Amniotic stem cell (primary cell): ENCODE measurements at places on chromosomes 13 and 19.
A peak's percentile ranks its signal among the peaks of the same experiment; 100 is the strongest.

DNA sequence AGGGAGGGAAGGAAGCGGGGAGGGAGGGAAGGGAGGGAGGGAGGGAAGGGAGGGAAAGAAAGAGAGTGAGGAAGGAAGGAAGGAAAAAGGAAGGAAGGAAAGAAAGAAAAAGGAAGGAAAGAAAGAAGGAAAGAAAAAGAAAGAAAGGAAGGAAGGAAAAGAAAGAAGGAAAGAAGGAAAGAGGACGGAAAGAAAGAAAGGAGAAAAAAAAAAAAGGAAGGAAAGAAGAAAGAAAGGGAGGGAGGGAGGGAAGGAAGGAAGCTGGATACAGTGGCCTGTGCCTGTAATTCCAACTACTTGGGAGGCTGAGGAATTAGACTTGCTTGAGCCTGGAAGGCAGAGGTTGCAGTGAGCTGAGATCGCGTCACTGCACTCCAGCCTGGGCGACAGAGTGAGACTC lies 35.3 kb downstream of the OLFM2 start:
- DNase-seq: no peak

DNA sequence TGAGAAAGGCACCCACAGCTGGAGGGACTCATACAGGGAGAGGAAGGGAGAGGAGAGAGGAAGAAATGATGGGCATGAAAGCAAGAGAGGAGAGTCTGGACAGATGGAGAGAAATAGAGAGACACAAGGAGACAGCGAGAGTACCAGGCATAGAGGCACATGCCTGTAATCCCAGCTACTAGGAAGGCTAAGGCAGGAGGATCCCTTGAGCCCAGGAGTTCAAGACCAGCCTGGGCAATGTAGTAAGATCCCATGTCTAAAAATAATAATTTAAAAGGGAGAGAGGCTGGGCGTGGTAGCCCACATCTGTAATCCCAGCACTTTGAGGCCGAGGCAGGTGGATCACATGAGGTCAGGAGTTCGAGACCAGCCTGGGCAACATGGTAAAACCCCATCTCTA lies 9.3 kb downstream of the UNC13A start:
- DNase-seq: no peak

- DNase-seq: no peak
These were observed 15.3 kb upstream of the ERICH6B start for GRCh38 chr13:45630791-45631190.

DNA sequence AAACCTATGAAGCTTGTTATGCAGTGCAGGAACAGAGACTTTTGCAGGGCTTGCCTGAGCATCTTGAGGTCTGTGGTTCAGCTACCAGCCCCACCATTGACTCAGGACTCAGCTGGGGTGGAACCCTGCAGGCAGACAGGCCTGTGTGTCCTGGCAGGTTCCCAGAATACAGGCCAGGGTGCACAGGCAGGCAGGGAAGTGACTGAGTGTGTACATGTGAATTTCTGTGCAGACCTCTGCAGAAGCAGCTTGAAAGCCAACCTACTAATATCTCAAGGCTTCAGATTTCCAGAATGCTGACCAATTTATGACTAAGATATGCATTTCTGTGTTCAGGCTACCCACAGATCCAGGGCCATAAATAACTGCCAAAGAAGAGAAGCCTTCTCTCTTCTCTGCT lies 254.4 kb downstream of the DLEU7 start:
- DNase-seq: peak; percentile 38

GRCh38 chr13:113989585-113990300 lies 15.9 kb upstream of the C13orf46 start:
- DNase-seq: no peak

DNA sequence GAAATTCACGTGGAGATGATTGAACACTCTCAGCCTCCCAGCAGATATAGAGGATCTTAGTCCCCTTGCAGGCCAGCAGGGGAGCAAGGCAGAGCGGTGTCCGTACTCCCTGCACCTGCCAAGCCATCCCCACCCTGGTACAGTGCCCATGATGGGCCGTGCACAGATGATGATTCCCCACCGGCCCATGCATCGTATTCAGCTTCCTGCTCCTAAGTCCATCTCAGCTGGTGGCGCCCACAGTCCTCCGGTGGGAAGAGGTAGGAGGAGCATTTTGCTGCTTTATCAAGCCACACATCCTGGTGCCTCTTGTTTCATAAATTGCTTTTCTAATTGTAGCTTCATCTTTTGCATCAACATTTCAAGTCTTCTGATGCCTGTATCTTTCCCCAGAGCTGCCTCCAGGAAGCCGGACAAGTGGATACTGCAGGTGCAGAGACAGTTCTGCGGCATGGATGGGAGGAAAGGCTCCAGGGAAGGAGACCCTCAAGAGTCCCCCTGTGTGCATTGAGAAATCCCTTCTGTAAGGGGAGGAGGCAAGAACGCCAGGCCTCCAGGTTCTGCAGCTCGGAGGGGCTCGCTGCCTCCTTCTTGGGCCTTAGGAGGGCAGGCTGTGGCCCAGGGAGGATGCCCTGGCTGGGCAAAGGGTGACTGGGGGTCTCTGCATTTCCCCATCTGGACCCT lies 55.3 kb downstream of the F2RL3 start:
- no peak for DNase-seq

- no peak for DNase-seq
These were observed 820 bp downstream of the EID2 start for GRCh38 chr19:39539165-39539517.

DNA sequence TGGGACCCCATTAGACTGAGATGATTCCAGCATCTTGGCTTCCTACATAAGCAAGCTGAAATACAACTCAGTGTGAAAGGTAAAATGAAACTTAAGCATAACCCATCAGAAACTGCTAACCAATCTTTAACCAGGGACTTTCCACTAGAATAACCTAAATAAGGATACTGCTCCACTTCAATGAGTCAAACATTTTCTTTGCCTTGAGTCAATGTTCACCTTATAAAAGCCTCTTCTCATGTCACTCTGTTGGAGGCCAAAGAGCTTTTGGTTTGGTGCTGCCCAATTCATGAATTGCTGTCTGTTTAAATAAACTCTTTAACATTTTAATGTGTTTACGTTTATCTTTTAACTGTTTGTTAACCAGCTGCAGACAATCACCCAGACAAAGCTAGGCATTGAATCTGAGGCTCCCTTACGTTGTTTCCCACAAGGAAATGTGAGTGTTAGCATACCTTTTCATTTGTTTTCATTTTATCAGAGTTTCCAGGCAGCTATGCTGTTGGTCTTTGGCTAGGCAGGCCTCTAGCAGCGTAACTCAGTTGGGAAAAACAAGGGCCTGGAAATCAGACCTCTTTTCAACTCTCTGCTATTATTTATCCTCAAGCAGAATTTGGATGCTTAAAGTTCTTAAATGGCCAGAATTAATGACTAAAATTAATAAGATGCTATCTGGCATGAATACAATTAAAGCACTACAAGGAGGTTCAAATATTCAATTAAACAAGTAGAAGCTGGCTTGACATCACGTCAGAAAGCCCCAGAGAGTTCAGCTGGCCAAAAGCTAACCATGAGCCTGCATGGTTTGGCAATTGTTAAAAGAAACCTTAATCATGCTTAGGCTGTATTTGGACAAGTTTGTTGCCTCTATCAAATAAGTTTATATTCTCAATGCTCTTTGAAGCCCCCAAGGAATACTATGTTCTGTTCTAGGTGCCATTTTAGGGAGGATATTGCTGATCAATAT lies 200.2 kb downstream of the DCLK1 start:
- DNase-seq: no peak

GRCh38 chr19:9906475-9907087 lies 29.7 kb downstream of the OLFM2 start:
- DNase-seq: no peak

GRCh38 chr13:23570099-23570920 lies at the start of gene TNFRSF19:
Gene TNFRSF19 (plus strand): TSS chr13:23570412. CDS start chr13:23590184, 19,772 bp downstream.
- DNase-seq: peak; percentile 11

GRCh38 chr19:611481-611868 lies 21.8 kb downstream of the HCN2 start:
- peak; percentile 71 for DNase-seq

- no peak for DNase-seq
These were observed 32.5 kb upstream of the TFDP1 start for GRCh38 chr13:113552079-113552478.

DNA sequence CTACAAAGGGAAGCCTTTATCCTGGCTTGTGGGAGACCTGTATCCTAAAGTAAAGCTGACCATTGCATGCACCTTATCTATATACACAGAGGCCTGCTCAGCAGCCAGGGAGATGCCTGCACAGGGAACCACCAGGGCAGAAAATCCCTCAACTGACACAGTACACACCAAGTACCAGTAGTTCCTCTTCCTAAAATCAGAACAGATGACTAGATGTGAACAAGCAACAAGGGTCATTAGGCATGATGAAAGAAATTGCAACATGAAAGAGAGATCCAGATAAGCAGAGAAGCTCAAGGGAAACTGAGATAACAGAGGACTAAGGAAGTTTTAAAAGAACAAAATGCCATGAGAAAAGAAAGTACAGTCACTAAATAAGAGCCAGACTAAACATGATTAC lies 39.7 kb upstream of the SLC7A9 start:
- DNase-seq: no peak
